CD4-positive, alpha-beta T cell treated with Interleukin-2 at 100 ng/mL for 4 hours (primary cell): ENCODE measurements at places on chromosomes 1 and 21.

DNA sequence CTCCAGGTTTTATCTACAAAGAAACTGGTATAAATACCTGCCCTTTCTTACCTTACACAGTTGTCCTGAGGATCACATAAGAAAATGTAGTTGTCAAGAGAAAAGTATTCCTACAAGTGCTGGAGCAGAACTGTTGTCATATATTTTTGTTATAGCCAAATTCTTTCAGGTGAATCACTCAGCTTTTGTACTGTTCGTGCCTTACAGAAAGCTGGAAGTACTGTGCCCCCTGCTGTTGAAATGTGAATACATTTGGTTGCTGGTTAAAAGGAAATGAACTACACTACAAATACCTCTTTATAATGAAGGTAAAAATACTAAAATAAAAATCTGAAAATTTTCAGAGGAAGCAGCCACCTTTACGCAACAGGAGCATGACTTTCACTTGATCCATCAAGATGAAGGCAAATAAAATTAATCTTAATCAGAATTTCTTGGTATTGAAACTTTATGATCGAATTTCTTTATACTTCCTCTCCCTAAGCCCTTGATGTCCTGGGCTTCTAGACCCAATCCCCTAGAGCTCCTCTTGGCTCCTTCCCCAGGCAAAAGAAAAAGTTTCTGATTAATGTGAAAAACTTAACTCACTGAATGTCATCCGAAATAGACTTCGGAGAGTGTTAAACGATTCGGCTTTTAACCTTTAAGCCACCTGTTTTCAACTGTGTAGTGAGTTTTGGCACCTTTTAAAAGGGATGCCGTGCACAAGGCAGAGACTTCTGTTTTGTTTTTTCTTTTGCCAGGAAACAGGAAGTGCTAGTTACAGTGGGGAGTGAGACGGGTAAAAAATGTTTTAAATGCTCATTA, 12.5 kb downstream of the CHML start:
- peak; percentile 70 for DNase-seq

DNA sequence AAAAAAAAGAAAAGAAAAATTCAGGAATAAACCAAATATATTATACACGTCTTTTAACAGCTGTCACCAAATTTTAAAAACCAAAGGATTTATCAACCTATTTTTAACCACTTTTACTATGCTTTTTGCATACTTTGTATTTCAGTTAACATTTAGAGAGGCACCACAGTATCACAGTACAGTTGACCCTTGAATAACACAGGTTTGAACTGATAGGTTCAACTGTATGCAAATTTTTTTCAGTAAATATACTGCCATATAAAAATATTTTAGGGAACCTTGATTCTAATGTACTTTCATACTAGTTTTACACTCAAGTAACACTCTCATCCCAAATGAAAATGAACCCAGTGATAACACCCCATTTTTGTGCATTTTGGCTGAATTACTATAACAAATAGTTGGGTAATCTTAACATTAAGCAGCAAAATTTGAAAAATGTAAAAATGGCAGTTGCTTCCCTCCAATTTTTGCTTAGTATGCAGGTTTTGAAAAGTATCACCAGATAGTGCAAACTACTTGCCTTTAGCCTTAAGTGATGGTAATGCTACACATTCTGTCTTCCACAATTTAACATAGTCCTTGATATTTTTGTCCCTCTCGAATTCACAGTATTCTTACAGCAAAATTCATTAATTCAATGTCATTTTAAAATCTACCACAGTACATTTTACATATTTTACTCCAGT, 10.8 kb upstream of the ADCY10 start:
- no peak for DNase-seq

- no peak for DNase-seq
Measured at GRCh38 chr1:86596224-86596623, 49.3 kb downstream of the CLCA4 start.

- DNase-seq = no peak
Measured at GRCh38 chr21:25944672-25945213, 210.0 kb downstream of the GABPA start.

DNA sequence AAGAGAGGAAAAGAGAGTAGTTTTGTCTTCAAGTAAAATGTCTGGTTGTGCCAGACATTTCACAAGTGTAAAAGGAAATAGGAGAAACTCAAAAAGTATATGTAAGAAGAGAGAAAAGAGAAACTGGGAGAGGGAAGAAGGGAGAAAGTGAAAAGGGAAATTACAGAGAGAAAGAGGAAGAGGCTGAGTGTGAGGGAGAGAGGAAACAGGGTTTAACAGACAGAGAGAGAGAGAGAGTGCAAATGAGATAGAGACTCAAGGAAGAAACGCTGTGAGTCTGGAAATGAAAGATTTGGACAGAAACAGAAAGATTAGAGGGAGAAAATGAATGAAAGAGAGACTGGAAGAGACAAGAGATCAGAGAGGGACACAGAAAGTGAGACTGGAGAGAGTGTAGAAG, 806.2 kb downstream of the PLA2G4A start:
- DNase-seq = no peak

GRCh38 chr1:101474039-101474665, 237.3 kb downstream of the S1PR1 start:
- DNase-seq = no peak

- DNase-seq = no peak
Measured at GRCh38 chr1:23394684-23395083, 25.0 kb upstream of the ZNF436 start.

GRCh38 chr1:202067188-202067974, 55.3 kb upstream of the GPR37L1 start:
- DNase-seq = no peak

DNA sequence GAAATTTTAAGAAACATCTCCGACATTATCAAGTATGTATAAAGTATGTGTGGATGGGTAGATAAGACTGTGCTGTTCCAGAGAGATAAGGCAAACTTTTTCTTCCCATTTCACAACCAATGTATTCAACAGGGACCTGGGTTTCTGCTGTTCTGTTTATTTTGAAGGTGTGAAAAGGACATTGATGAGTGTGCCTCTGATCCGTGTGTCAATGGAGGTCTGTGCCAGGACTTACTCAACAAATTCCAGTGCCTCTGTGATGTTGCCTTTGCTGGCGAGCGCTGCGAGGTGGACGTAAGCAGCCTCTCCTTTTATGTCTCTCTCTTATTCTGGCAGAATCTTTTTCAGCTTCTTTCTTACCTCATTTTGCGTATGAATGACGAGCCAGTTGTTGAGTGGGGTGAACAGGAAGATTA, 174.0 kb downstream of the CRB1 start:
- no peak for DNase-seq

- no peak for DNase-seq
Measured at GRCh38 chr1:34587761-34588160, 167.1 kb upstream of the GJB5 start.

DNA sequence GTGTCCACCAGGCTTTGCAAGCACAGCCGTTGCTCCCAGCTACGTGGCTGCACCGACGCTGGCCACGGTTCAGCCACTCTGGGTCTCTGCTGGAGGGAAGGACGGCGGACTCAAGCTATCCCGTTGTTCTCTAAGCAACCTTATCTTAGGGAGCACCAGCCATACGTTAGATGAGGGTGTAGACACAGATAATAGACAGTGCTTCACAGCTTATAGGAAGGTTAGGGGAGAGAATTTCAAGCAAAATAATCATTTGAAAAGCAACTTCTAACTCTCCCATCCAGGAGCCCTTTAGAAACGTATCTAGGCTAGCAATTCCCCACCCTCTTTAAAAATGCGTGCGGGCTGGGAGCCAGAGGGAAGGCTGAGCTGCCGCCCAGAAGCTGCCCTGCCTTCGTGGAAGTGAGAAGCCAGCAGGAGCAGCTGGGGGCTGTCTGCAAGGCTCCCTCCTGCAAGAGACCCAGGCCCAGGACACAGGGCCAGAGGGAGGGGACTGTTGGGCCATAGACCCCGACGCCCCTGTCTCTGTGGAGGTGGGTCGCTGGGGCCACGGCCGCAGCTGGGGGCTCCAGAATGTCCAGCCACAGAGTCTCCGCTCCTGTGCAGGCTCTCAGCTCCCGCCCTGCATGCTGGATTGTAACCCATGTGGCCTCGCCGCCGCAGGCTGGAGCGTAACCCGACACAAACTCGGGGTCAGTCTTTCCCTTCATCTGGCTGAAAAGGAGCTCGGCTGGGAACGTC, 31.2 kb upstream of the COL6A2 start:
- no peak for DNase-seq

DNA sequence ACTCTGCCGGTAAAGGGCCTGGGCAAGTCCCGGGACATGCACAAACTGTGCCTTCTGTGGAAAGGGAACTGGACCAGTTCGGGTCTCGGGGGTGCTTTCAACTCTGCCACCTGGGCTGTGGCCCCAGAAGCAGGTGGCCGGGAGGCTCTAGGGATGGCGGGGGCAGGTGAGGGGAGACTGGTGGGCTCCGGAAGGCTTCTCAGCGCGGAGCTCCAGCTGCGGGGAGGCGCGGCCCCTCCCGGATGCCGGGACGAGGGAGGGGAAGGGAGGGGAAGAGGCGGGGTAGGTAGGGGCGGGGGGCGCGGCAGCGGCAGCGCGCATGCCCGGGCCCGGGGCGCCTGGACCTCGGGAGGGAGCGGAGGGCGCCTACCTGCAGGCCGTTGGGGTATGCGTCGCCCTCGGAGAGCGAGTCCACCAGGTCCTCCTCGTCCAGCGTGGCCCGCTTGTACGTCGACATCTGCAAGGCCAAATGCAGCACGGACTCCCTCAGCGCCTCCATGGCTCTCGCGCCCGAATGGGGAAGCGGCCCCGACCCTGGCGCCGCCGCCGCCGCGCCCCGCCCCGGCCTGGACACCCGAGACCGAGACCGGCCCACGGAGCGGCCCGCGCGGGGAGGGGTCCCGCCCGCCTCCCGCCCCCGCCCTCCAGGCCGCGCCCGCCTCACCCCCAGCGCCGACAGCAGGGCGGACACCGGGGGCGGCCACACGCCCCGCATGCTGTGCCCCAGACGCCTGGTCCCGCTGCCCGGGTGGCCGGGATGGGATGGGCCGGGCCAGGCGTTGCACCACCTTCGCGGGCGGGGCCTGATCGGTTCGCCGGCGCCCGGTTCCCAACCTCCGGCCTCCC, at the start of gene ECE1:
Gene ECE1, minus strand, starts transcription at position 764 of the 846 bp plus-strand sequence. Its CDS starts 49 bp downstream, at position 715.
- DNase-seq = peak; percentile 49

GRCh38 chr1:228875741-228876140, 140.5 kb downstream of the RHOU start:
- no peak for DNase-seq

- no peak for DNase-seq
Measured at GRCh38 chr1:57109247-57109646, 143.4 kb upstream of the C8B start.

DNA sequence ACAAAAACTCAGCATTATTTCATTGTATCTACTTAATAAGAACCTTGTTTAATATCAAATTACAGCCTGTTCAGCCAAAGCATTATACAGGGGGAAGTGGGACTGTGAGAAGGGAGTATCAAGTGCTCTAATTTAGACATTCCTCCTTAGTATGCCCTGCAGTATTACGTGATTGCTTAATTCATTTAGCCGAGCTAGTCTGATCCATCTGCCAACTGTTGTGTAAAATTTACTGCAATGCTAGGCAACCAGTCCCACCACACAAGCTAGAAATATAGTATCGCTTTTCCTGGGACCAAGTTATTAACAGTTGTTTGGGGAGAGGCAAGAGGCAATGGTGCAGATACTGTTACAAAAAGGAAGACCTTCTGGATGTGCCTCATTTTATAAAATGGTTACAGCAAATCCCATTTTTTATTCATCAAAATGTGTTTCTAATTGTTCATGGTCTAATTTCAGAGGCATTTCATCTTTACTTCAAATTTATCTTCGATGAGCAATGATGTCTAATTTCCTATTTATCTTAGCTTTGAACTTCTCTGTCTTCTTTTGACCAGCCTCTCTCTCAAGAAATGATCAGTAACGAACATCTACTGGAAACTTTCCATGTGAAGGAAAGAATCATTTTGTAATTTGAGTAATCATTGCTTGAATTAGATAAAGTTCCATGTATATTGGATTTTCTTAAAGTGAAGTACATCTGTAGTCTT, 283.3 kb downstream of the DUSP10 start:
- no peak for DNase-seq

GRCh38 chr1:173861731-173862145, 6.1 kb downstream of the GAS5 start:
- no peak for DNase-seq

DNA sequence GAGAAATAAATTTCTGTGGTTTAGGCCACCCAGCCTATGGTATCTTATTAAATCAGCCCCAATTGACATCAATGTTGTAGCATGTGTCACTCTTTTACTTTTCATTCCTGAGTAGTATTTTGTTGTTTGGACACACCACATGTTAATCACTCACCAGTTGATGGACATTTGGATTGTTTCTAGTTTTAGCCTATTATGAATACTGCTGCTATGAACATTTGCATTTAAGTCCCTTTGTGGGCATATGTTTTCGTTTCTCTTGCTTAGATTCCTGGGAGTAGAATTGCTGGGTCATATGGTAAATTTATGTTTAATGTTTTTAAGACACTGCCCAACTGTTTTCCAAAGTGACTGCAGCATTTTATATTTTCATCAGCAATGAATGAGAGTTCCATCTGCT, 50.2 kb upstream of the NUF2 start:
- no peak for DNase-seq

- no peak for DNase-seq
Measured at GRCh38 chr1:51644533-51645197, 27.8 kb downstream of the OSBPL9 start.

DNA sequence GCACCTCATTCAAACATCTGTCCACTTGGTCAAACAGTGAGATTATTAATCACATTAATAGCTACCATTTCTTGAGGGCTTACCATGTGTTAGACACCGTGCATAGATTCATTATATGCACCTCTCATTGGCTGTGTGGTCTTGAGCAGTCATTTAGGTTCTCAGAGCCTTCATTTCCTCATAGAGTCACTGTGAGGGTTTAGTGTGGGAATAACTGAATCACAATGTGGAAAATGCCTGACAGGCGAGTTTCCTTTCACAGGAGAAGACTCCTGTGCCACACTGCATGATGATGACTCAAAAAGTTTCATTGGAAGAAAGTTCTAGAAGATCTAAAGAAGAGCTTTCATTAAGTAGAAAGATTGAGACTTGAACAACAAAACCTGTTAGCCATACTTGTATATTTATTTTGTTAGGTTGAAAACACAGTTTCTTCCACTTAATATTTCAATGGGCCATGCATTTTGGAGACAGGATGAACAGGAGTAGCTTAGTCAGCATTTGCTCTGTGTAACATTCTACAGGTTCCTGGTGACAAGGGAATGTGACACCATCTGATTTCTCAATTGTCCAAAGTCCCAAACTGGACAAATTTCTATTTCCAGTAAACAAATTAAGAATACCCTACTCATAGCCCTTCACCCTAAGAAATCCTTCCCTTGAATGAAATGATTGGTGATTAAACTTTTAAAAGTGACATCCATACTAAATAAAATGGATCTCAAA, 45.7 kb downstream of the FYB2 start:
- DNase-seq = no peak

- no peak for DNase-seq
Measured at GRCh38 chr1:88455621-88456256, 228.3 kb upstream of the PKN2 start.
